ENCODE measurements at places on chromosomes 2 and 18.

GRCh38 chr18:26806224-26806623, 59.3 kb downstream of the AQP4 start:
- DNase-seq = no peak

DNA sequence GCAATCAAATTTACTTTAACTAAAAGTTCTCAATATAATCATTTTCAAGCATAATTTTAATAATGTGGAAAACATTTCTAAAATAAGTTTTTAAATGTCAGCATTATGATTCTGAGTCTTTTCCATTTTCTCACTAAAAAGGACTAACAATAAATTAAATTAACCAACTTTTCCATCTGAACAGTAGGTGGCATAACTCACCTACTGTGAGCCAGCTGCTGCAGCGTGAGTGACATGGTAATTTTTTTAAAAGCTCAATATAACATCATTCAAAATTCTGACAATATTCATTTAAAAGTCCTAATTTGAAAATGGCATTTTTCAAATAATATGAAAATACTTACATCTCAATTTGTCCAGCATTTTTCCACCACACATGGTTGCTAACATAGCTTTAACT, 66.5 kb downstream of the DTNB start:
- no peak for DNase-seq

DNA sequence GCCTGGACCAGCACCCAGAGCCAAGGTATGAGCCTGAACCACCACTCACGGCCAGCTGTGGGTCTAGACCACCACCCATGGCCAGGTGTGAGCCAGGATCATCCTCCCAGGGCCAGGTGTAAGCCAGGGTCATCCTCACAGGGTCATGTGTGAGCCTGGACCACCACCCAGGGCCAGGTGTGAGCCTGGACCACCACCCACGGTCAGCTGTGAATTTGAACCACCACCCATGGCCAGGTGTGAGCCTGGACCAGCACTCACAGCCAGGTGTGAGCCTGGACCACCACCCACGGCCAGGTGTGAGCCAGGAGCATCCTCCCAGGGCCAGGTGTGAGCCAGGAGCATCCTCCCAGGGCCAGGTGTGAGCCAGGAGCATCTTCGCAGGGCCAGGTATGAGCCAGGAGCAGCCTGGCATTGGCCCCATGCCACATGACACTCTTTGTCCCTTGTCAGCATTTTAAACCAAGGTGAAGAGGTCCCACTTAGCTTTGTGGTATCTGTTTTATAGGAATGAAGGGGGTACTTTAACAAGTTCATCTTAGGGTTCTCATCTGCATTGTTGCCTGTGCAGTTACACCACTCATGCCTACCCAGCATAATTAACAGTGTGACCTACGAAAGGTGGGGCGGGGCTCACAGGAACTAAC, 71.2 kb downstream of the AGAP1 start:
- no peak for DNase-seq

GRCh38 chr18:27447930-27448329, 262.8 kb upstream of the CHST9 start:
- no peak for DNase-seq

- peak; percentile 0 for DNase-seq
Observed at GRCh38 chr2:99101697-99102096, 39.8 kb upstream of the C2orf15 start.

DNA sequence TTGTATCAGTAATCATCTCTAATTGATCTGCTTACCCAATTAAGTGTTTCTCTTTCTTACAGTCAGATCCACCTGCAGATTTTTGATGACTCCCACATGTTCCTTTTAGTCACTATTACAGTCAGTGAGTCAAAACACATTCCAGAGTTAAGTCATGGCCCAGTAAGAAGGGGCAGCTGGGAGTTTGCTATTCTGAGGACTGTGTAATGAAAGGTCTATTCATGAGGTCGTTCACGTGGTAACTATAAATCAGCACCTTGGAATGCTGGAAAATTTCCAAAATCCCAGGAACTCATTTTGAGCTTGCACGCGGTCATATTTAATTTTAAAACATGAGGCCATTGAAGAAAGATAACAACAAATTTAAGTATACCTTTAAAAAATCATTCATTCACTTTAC, 252.5 kb downstream of the XIRP2 start:
- DNase-seq = peak; percentile 96

DNA sequence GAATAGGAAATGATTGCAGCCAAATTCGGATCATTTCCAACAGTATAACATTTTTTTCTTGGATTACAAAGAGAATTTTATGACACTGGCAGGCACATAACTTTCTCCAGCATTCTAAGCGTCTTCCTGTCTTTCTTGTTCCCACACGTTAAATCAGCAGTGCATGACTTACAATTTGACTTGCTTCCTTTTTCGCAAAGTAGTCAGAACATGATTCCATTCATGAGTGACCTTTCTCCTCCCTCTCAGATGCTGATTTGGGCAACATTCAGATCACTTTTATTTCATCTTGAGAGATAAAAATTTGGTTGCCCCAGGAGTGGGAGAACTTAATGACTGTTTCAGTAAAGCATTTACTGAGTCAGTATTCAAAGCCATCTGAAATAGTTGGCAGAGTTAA, 858.7 kb upstream of the ACVR2A start:
- DNase-seq = no peak

- no peak for DNase-seq
Observed at GRCh38 chr2:145725876-145726275, 1206.0 kb upstream of the ZEB2 start.

DNA sequence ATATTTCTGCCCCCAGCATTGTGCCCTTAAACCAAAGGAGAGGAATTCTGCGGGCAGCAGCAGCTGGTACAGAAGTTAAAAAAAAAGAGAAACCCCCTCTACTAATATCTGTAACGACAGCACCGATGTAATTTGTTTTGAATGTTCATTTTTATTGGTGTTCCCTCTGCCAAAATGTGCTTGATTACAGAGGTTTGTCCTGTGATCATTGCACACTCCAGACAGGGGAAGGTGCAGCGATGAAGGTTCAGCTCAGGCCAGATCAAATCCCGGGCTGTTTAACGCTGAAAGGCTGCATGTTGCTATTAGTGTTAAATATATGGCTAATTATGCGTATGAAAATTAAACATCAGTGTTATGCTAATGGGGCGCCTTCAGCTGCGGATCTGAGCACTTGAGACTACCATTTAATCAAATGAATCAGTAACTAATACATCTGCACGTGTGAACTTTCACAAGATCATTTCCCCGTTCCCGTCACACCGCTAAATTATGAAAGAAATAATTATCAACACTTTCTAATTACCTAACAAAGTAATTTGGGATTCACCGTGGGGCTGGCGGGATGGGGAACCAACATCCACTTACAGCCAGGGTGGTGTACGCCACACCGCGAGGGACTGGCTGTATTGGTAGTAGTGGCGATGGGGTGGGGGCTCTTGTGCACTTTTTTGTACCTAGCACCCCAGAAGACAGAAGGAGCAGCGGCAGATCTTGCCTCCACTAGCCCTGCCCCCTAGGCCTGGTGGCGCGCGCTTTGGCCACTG, 1.5 kb upstream of the DLX1 start:
- no peak for DNase-seq

- DNase-seq = no peak
Observed at GRCh38 chr18:21680161-21680560, 24.4 kb downstream of the ABHD3 start.

- DNase-seq = no peak
Observed at GRCh38 chr18:9135912-9136314, 668 bp upstream of the ANKRD12 start.

DNA sequence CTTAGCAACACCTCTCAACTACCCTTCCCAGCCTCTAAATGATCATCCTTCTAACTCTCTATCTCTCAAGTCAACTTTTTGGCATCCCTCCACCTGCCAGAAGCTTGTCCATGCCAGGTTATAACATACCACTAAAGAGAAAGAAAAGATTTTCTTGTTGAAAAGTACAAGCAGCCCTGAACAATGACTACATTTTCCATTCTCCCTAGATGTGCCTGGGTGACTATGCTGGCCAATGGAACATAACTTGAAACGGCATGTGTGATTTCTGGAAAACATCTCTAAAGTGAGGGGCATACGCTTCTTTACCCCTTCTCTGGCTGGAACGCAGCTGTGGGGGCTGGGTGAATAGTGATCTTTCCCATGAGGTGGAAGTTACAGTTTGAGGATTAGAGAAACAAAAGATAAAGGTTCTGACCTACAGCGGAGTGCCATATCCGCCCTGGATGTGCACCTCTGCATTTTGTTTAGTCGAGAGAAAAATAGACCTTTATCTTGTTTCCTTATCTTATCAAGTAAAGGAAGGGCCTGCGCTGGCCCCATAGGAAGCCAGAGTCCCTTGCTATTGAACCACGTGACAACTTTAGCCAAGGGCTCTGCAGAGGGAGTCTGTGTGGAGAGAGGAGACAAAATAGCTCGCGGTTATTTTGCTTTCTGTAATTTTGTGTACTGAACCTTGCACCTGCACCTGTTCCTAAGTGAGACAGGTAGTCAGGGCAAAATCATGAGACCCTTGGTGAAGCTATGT, 436.8 kb downstream of the TGIF1 start:
- no peak for DNase-seq

GRCh38 chr2:9284521-9285297, 78.1 kb downstream of the ASAP2 start:
- no peak for DNase-seq

DNA sequence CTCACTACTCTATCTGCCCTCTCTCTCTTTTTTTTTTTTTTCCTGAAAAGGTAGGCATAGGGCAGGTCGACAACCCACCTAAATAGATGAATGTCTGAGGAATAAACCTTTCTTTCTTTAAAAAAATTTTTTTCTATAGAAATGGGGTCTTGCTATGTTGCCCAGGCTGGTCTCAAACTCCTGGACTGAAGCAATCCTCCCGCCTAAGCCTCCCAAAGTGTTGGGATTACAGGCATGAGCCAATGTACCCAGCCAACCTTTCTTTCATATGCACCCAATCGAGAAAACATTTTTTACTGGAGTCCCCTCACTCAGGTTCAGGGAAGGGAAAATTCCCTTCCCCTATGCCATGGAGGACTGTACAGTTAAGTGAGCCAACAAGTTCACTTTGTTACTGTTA, 31.0 kb downstream of the CFAP210 start:
- DNase-seq = no peak

- no peak for DNase-seq
Observed at GRCh38 chr2:61898810-61899209, 6.7 kb upstream of the COMMD1 start.

DNA sequence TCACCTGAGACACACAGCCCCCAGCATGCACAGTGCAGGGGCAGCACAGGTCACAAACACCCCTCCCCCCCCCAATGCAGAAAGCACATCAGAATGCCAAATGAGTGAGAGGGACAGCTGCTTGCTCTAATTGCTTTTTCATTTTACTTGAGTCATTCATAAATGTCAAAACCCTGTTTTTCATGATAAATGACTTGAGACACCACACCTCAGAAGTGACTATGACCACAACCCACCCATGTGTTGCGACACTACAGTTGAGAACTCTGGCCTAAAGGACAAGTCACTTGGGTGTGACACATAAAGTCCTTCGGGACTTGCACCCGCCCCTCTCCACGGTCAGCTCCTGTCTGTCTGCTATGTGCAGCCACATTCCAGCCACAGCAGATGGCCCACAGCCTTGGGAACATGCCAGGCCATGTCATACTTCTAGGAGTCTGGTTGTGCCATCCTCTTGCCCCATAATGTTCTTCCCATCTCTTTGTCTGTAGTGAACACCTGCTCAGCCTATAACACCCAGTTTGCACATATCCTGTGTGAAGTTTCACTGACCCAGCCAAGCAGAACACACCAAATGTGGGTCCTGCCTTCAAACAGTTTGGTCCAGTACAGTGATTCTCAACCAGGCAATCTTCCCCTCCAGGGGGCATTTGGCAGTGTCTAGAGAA, 30.2 kb upstream of the RIOK3 start:
- no peak for DNase-seq

- DNase-seq = peak; percentile 98
Observed at GRCh38 chr2:20584399-20585358, 66.2 kb downstream of the HS1BP3 start.

GRCh38 chr18:23920054-23920453, 94.5 kb upstream of the TTC39C start:
- no peak for DNase-seq

- DNase-seq = no peak
Observed at GRCh38 chr2:224008702-224009261, 30.3 kb downstream of the SERPINE2 start.

- DNase-seq = no peak
Observed at GRCh38 chr2:156064540-156064939, 268.0 kb downstream of the NR4A2 start.

GRCh38 chr18:49751427-49752094, 61.8 kb downstream of the ACAA2 start:
- DNase-seq = no peak

DNA sequence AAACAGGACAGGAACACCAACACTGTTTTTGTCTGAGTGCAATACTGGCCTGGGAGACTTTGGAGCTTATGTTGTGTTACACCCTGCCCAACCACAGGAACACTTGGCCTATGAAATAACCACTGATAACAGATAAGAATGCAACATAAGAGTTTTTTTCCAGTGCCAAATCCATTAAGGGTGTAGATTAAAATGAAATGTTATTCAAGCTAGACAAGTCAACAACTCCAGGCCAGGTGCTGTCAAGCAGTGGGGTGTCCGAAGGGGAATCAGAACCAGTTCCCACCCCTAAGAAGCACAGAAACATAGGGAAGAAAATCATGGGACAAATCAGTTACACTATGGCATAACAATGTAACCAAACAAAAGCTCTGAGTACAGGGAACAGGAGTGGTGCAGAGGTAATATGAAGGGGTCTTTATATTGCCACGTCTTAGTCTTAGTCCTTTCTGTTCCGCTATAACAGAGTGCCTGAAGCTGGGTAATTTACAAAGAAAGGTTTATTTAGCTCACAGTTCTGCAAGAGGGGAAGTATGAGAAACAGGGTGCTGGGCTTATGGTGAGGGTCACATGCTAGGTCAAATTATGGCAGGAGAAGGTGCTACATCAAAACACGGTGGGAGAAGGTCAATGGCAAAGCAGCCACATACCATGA, 3.8 kb downstream of the AFG3L2 start:
- no peak for DNase-seq

- DNase-seq = peak; percentile 98
Observed at GRCh38 chr2:73089270-73090030, 17.9 kb upstream of the SFXN5 start.

- DNase-seq = no peak
Observed at GRCh38 chr2:214130114-214130513, 280.7 kb upstream of the VWC2L start.

GRCh38 chr2:180010701-180011100, 3.6 kb upstream of the CWC22 start:
- no peak for DNase-seq
